Neural crest cell (in vitro differentiated cells): ENCODE measurements at places on chromosomes 3 and 15. TPM values are rescaled to one million over a fixed set of nuclear protein-coding genes. Genes with fewer than 3 reads are reported as not detected.

- H3K27ac ChIP-seq, result no peak overlapping the region
- no peak overlapping the region for H3K4me3 ChIP-seq
- H3K4me1 ChIP-seq, result no peaks in the 10 kb centered on the region
- H3K36me3 ChIP-seq, result no peaks in the 10 kb centered on the region
Observed at GRCh38 chr3:26452363-26452762, 170.2 kb upstream of the LRRC3B start.

DNA sequence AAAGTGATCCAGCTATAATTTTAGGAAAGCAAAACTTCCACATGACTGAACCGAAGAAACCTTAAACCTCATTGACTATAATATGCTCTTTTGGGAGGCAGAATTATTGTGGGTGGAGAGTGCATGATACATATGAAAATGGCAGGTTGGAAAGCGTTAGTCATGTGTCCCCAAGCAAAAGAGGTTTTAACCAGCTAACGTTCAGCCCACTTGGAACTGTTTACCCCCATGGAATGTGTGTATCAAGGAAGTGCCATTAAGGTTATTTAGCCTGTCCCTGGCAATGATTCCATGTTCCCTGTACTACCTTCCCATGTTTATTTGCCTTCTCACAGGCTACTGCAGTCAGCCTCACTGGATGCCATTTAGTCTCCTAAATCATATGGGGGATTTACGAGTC is 44.1 kb upstream of the LRRC58 start:
- no peak overlapping the region for H3K4me3 ChIP-seq
- no peaks in the 10 kb centered on the region for H3K27me3 ChIP-seq
- H3K36me3 ChIP-seq, result peaks cover 14% of the 10 kb centered on the region

DNA sequence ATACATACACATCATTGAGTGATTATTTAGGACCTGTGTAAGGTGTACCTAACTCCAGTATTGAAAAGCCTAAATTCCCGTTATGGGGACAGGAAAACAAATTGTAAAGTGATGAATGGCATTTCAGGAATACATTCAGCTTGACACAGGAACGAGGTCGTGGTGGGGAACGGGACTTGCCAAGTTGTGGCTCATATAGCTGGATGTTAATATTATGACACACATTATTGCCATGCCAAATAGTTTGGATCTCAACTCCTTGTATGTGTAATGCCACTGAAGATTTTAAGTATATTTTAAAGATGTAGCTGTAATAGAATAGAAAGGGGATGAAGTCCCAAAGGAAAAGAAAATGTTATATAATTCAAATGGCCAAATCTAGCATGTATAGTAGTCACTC is 227.2 kb upstream of the GOLIM4 start:
- no peaks in the 10 kb centered on the region for H3K27me3 ChIP-seq
- no peak overlapping the region for H3K27ac ChIP-seq
- H3K36me3 ChIP-seq, result peaks cover 9% of the 10 kb centered on the region
- H3K4me3 ChIP-seq, result no peak overlapping the region
- DNase-seq, result no peak

DNA sequence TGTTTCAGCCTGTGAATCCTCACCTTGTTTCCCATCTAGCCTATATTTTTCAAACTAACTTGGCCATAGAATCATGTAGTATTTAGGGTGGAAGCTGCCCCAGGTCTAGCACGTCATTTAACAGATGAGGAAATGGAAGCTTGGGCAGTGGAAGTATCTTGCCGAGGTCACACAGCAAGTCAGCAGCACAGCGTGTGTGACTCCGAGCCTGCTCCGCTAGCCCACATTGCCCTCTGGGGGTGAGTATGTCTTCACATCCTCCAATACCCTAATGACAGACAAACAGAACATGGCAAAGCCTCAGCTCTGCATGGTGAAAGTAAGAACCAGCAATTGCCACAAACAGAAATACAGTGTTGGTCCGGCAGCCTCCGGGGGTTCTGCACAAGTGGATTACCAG is 2.2 kb upstream of the CCR5 start:
- no peak for DNase-seq
- peaks cover 36% of the 10 kb centered on the region for H3K27me3 ChIP-seq
- no peak overlapping the region for H3K4me3 ChIP-seq
- H3K27ac ChIP-seq, result no peak overlapping the region
- no peaks in the 10 kb centered on the region for H3K4me1 ChIP-seq
- H3K36me3 ChIP-seq, result no peaks in the 10 kb centered on the region

Gene SI
- total RNA-seq, result not detected in 2 replicates

Gene SKOR1
- 0.36 and 0.49 TPM in 2 replicates for total RNA-seq

DNA sequence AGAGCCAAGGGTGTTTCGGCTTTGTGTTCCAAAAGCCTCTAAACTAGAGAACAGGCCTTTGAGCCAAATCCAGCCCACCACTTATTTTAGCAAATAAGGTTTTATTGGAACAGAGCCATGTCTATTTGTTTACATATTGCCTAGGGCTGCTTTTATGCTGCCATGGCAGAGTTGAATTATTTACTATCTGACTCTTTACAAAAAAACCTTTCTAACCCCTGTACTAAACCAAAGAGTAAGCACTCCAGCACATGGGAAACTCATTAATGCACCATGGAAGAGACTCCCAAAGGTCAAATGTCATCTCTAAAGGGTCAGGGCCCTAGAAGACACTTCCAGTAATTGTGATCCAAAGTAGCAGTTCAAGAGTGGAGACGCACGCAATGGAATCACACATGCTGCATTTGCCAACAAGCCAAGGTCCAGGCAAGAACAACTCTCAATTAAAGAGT is 22.3 kb downstream of the OSBPL10 start:
- H3K27me3 ChIP-seq, result no peaks in the 10 kb centered on the region
- H3K27ac ChIP-seq, result peak overlapping the region; percentile 91
- H3K4me3 ChIP-seq, result peak overlapping the region; percentile 58
- H3K36me3 ChIP-seq, result peaks cover 13% of the 10 kb centered on the region
- H3K4me1 ChIP-seq, result peaks cover 59% of the 10 kb centered on the region

DNA sequence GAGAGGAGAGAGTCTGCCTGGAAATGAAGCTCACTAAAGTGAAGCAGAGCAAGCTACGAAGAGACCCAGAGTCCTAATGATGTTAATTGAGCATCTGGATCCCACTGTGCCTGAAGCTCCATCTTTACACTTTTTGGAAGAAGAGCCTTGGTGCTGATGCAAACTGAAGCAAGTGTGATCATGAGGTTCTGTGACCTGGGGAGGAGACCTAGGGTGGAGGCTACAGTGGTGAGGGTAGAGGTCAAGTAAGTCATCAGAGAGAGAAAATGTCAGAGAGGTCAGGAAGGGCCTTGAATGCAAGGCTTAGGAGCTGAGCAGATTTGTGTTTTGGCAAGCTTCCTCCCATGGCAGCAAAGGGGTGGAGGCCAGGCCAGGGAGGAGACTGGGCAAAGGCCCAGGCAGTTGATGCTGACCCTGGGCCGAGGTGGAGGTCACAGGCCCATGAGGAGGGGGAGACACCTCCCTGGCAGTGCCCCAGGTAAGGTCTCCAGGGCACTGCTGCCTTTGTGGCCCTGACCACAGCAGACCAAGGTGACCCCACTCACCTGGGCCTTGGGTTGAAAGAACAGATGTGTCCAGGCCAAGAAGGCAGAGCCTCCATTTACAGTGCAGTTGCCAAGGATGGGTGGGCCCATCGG is 1.6 kb downstream of the GRIP2 start:
- H3K4me1 ChIP-seq, result peaks cover 42% of the 10 kb centered on the region
- no peak for DNase-seq
- H3K4me3 ChIP-seq, result no peak overlapping the region
- no peaks in the 10 kb centered on the region for H3K36me3 ChIP-seq

DNA sequence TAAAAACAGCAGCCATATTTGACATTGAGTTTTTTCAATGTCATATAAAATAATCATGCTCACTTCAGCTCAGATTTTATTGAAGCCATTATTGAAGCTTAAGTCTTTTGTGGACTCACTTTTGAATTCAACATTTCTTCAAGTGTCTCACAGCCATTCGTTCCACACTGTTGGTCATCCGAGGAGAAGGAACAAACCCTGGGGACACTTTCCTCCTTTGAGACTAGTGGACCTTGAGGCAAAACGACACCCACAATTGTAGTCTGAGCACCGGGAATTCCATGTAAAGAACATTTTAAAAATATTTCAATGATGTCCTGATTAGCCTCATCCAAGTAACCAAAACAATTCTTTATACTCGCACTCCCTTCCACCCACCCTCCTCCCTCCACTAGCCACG is 174.7 kb downstream of the CD47 start:
- no peaks in the 10 kb centered on the region for H3K4me1 ChIP-seq
- no peaks in the 10 kb centered on the region for H3K36me3 ChIP-seq
- H3K4me3 ChIP-seq, result no peak overlapping the region
- no peaks in the 10 kb centered on the region for H3K27me3 ChIP-seq

Gene RYK
- total RNA-seq, result 56.1 and 57.4 TPM in 2 replicates

DNA sequence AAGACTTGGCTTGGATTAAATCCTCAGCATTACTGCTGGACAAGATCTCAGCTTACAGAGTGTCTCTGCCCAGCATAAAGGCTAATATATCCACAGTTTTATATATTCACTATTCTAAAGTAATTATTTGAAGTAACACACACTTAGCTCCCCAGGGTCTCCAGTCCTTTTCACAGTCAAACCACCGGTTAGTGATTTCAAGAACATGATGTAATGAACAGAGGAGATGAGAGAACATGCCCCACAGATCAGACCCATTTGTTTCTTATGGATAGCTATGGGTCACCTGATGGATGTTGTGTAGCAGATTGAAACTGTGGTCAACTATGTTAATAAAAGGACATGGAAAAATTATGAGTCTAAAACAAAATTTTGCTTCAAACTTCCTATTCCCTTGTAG is 44.8 kb upstream of the MRPL3 start:
- H3K36me3 ChIP-seq, result peaks cover 5% of the 10 kb centered on the region
- H3K27me3 ChIP-seq, result peaks cover 2% of the 10 kb centered on the region
- DNase-seq, result no peak
- H3K4me1 ChIP-seq, result peaks cover 3% of the 10 kb centered on the region
- no peak overlapping the region for H3K4me3 ChIP-seq
